ENCODE measurements at places on chromosomes 3 and 15.
A peak's percentile ranks its signal among the peaks of the same experiment; 100 is the strongest.

DNA sequence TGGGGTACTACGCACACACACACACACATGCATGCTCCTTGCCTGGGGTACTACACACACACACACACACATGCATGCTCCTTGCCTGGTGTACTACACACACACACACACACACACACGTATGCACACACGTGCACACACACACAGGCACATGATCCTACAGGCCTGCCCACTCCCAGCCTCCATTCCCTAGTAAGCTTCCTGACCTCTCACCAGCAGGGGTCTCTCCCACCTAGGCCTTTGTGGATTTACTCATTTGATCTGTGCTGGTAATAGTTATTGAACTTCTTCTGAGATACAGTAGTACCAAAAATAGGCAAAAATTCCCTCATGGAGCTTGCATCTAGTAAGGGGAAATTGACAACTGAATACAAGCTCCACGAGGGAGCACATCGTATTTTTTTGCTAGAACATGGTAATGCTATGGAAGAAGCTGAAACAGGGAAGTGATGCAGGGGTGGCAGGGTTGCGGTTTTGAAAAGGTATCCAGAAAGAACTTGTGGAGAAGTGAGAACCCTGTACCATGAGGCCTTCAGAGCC is 19.1 kb downstream of the TTC21A start:
- peak; percentile 89 for DNase-seq

DNA sequence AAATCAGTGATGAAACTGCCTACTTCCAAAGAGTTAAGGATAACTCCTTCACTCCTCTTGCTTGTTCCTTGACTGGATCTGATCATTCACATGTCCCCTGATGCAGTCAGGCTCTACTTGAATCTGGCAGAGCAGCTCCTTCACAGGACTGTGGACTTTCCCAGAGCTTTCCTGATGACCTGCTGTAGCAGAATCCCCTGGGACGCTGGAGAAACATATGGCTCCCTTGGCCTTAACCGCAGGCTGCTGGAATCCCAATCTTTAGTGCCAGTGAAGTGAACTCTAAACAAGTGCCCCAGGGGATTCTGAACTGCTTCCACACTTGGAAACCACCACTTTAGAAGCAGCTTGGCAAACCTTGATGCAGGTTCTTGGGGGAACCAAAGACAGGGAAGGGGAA is 217.8 kb downstream of the CHST2 start:
- DNase-seq: no peak

- no peak for DNase-seq
Measured at GRCh38 chr3:38994251-38994650, 57.5 kb downstream of the SCN11A start.

GRCh38 chr3:43012174-43012573 is 33.1 kb downstream of the GASK1A start:
- DNase-seq: no peak

DNA sequence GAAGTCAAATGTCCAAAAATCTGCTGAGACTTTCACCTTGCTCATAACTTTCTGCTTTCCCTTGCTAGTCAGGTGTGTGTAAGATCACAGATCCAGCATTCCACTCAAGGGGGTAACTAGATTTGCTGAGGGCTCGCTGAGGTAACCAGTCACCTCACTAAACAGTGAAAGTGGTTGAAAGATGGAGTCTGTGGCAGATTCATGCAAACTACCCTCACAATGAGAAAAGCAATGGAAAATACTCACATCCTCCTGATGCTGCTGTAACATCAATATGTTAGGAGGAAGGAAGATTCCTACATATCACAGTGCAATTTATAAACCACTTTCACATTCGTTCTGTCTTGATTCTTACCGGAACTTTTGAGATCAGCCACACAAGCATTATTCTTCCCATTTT is 174.3 kb upstream of the BCL6 start:
- no peak for DNase-seq

- no peak for DNase-seq
Measured at GRCh38 chr3:40445062-40445461, 12.1 kb upstream of the RPL14 start.

GRCh38 chr3:160112481-160112880 is 112.7 kb upstream of the C3orf80 start:
- no peak for DNase-seq
